ENCODE measurements at places on chromosomes 2 and 18. TPM values are rescaled to one million over a fixed set of nuclear protein-coding genes. Genes with fewer than 3 reads are reported as not detected.

PPP3R1 gene
- 20.3 TPM for total RNA-seq

GATA6 gene
- total RNA-seq: 2.1 TPM

CRACDL gene
- total RNA-seq: 1.0 TPM

PRKAG3 gene
- not detected for total RNA-seq

KRTCAP3 gene
- total RNA-seq: not detected

DNA sequence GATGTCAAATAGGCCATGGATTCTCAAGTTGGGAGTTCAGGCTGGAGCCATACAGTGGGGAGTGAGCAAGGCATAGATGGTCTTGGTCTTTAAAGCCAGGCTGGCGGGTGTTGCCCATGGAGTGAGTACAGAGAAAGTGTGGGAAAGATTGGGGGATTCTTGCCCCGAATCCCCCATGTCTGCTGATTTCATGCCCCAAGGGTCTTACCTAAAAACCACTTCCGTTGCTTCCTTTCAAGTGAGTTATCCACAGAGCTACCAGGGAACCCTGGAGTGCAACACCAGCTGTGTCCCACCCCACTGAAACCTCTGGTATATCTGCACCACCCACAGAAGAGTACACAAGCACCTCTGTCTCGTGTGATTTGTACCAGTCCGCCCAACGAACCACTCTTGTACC, 31.4 kb downstream of the FHOD3 start:
- no peak for DNase-seq

GRCh38 chr18:11283479-11284161, 134.3 kb upstream of the PIEZO2 start:
- no peak for DNase-seq

DNA sequence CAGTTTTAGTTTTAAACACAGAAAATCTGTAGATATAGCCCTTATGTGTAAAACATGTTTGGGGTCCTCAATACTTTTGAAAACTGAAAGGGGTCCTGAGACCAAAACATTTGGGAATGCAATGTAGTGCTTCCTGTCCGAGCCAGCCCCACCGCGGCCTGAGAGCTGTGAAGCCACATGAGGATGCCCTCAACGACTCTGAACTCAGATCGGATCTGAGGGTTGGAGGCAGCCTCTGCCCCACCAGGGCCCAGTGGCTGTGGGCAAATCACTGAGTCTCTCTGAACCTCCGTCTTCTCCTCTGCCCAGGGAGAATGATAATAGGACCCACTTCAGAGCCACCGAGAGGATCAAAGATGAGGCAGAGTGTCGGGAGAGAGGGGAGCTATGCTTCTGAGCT, 33.4 kb upstream of the HPCAL1 start:
- DNase-seq: no peak

DNA sequence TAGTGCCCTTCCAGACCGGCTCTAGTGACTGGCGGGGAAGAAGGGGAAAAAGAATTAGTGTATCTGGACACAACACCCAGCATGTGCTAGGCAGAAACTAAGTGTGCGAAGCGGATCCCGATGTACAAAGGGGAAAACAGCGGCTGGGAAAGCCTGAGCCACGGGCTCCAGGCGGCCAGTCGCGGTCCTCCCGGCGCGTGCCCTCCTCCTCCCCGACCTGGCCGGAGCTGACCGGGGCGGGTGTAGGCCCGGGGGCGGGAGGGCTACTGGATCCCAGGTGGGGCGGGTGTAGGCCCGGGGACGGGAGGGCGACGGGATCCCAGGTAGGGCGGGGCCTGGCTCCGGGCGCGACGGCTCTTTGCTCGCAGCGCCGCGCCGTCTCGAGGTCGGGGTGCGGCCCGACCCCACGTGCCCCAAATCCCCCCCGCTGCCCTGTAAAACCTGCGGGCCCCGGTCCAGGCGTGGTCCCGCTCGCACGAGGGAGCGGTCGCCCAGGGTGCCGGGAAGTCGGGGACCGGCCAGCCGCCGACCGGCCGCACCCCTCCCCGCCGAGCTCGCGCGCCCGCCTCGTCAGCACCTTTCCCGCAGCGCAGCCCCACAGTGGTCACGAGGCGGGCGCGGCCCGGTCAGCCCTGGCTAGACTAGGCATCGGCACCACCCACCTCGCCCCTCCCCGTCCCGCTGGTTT, 48.8 kb downstream of the C2orf42 start:
- DNase-seq: peak; percentile 47

DNA sequence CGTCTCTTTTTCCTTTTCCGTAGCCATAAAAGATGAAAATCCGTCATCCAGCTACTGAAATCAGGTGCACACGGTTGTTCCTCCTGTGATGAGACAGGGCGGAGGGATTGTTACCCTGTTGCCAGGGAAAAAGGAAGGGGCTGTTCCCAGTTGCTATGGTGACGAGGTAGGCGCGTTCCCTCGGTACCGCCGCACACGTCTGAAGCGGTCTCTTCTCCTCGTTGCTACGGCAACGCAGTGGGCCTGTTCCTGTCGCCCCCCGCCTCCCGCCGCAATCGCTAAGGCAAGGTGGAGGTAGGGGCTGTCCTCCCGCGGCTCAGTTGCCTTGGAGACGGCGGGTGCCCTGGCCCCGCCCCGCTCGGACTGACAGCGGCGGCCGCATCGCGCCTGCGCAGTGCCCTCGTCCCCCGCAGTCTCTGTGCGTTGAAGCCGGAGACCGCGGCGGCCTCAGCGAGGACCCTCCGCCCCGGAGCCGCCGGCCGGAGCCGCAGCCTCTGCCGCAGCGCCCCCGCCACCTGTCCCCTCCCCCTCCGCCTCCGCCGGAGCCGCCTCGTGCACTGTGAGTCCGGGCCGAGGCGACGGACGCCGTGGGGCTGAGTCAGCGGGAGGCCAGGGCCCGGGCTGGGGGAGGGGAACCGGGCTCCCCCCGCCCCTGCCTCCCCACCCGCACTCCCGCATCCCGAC, at the start of gene MAPRE3:
Gene MAPRE3, plus strand, starts transcription at position 394 of the 684 bp plus-strand sequence. CDS start 51,582 bp downstream, outside the sequence.
- DNase-seq: peak; percentile 80

- DNase-seq: no peak
Measured at GRCh38 chr18:61833978-61834377, 58.8 kb downstream of the RNF152 start.

DNA sequence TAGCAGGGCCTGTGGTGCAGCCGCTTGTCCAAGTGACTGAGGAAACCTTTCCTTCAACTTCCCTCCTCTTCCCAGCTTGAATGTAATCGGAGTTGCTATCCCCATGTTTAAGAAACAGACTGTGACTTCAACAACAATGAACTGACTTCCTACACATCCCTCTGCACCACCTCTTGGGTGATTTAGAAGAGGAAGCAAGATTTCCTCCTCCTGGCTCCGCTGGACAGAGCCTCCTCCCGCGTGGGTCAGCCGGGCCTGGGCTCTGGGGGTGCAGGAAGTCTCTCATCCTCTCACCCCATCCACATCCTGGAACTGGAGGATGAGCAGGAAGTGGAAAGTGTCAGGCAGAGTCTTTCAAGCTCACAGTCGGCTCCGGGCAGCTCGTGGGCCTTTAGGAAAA, 84.3 kb downstream of the GATA6 start:
- no peak for DNase-seq

DNA sequence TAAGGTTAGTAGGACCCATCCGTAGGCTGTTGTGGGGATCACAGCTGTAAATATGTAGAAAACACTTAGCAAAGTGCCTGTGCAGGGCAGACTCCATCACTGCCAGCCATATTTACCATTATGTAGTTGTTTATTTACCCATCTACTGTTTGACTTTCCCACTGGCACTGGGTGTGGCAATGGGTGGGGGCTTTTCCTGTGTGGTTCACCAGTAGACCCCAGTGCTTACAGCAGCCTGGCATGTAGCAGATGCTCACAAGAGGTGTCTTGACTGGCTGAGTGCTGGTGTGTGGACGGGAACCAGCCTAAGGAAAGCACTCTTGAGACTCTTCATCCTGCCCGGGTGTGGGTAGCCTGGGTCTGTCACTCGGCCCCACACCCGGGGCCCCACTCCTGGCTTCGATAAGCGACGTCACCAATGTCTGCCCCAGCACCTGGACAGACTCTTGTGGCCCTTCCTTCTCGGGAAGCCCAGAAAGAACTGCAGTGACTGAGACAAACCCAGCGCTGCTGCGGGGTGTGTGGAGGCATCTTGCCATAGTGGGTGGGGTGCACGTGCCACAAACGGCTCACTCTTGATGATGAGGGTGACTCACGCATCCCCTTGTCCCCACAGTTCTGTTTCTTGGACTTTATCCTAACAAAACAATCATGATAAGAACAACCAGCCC, 78.3 kb downstream of the HDAC4 start:
- no peak for DNase-seq

DNA sequence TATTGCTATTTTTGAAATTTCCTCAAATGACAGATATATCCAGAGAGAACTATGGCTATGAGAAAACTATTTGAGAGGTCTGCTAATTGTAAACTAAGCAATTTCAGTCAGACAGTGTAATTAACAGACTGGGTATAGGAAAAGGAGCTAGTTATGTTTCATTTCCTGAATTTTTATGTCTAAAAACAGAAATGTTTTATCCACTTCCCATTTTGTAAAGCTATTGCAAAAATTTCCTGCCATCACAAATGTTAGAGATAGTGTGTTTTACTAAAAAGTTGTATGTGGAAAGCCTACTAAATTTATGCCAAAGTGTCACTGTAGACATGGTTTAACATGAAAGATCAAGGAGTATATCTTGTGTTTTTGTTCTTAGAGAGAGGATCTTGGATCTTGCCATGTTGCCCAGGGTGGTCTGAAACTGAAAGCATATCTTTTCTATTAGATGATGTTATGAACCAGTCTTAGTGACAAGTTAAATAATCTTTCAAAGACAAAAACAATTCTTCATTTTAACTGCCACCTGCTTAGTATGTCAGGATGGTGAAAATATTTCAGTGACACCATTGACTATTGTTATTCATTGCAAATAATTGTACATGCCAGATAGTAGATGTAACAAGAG, 40.5 kb upstream of the ITPRID2 start:
- no peak for DNase-seq

DNA sequence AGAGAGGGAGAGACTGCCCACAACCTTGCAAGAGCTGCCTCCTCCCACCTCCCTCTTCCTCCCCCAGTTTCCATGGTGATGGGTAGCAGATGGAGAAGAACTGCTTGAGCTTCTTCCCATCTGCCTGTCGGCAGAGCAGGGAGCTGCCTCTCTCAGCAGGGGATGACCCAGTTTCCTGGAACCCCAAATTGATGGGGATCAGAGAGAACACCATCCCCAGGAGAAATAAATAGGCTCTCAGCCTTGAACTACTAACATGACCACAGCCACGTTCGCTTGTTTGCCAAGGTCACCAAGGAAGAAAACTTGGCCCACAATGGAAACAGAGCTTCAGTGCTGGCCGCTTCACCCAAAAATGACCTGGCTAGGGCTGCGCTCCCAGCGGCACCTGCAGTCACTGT, 82.2 kb downstream of the ADD2 start:
- no peak for DNase-seq

GRCh38 chr2:81644189-81644588, 1339.6 kb upstream of the LRRTM1 start:
- DNase-seq: no peak

DNA sequence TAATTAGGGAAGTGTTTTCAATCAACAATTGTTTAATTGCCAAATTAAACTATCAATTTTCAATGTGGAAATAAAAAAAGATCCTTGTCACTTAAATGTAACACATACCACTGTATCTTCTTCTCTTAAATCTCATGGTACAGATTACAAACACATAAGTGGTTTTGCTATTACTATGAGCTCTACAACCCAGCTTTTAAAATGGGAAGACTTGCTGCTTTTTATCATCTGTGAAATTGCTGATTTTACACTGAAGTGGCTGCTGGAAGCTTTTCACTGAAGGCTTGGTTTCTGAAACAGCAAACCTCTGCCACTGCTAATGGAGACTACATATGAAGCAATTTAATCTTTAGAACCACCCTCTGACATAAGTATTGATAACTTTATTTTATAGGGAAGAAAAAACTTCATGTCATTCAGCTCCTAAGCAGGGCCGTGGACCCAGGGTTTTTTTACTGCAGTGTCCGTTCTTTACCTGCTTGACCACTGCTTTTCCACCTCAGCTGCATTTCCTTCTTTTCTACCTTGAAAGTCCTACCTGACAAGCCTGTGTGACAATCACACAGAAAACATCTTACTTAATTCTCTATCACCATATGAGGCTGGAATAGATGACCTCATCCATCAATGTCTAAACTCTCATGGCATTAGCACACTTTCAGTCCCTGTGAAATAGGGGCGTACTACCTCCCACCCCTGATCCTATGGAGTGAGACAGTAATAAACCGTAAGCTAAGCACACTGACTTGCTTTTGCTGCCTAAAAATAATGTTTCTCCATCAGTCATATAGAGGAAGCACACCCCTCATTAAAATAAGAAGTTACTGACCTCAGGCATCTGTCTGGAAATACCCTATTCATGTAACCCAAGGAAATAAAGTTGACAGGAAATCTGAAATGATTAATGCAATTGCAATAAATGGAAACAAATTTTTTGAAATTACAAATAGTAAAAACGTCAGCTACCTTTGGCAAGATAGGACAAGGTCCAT, 19.2 kb upstream of the SLC8A1 start:
- no peak for DNase-seq

GRCh38 chr2:71277536-71278103, 50.7 kb upstream of the PAIP2B start:
- peak; percentile 80 for DNase-seq

DNA sequence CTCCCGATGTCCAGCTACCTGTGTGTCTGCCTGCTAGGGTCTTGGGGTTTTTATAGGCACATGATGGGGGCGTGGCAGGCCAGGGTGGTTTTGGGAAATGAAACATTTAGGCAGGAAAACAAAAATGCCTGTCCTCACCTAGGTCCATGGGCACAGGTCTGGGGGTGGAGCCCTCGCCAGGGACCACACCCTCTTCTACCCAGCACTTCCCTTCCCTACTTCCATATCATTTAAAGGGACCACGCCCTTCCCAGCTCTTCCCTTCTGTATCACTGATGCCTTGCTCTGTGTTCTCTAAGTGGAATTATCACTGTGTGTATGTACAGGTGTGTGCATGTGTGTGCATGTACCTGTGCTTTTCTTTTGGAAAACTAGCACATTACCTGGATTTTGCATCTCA, 6.3 kb downstream of the UGT1A1 start:
- DNase-seq: no peak

DNA sequence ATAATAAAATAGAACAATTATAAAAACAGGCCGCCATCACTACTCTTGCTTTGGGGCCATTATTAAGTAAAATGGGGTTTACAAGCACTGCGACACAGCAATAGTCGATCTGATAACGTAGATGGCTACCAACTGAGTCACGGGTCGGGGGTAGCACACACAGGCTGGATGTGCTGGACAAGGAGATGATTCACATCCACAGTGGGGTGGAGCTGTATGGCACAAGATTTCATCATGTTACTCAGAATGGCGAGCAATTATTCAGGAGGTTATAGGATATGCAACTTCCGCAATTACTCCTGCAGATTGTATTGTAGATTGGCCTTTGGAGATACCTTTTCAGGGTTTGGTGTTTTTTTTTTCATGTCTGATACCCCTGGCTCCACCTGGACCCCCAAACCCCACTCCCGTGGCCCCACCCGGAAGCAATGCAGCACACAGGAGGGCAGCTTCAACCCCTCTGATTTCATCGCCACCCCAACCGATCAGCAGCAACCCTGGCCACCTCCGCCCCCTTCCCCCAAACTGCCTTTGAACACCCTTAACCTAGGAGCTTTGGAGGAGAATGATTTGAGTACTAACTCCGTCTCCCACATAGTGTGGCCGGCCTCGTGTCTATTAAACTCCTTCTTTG, 21.4 kb upstream of the MLPH start:
- no peak for DNase-seq
